Progenitor cell of endocrine pancreas (in vitro differentiated cells): ENCODE measurements at places on chromosomes 5 and 9.

DNA sequence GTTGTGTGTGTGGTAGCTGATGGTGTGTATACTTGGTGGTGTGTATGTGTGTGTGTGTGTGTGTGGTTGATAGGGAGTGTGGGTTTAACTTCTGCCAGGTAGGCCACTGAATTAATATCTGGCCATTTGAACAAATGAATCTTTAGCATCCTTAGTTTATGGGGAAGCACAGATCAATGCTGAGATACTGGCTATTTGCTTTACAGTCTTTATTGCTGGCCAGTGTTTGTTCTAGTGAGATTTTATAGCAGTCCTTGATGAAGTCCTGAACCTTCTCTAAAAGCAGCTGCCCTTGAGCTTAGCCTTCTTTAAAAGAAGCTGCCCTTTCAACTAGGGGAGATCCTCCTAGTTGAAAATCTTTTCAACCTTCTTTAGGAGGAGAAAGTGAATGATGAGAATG lies 69.3 kb downstream of the MACIR start:
- DNase-seq: no peak

DNA sequence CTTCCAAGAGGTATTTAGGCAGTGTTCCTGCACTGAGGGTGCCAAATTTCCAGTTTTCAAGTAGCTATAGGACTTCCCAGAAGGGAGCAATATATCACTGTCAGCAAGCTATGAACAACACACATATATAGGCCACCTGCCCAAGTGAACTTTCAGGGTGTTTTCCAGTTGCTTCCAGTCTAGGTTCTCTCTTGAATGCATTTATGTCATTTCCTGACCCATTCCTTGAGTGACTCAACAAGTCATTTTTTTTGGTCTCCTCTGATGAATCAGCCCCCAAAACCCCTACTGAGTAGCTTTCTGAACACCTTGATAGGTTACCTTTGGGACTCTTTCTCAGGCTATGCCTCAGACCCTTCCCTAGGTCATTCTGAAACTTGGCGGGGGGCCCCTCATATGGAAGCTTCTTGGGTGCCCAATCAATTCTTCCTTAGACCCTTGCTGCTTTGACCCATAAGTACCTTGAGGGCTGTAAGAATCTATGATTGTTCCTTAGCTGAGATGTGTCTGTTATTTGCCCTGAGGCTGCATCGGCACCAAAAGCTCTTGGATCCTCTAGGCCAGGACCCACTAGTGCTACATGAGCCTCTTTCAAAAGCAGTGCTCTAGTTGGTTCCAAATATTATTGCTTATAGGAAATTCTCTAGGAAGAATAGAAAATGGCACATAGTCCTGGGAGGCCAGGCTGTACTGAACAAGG lies 12.4 kb downstream of the DNAJB5 start:
- no peak for DNase-seq

DNA sequence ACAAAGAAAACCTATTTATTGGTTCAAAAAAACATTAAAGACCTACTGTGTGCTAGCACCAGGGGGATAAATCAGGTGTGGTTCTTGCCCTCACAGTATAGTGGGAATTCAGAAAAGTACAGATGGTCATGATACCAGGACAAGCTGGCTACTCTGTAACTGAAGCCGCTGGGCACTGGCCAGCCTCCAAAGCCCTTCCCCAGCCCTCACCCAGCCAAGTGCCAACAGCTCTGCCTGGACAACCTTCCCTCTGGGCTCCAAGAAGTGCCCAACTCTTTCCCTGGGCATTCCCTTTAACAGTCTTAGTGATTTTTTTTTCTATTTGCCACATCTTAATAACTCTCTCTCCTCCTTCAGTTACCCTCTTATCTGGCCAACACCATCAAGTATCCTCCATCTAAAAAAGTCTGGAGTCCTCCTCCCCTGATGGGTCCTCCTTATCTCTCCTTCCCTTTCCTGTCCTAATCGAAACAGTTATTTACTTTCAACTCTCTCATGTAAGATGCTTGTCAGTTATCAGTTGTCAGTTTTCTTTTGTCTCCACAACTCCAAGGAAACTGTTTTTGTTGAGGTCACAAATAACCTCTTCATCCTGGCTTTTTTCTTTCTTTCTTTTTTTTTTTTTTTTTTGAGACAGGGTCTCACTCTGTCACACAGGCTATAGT lies 13.3 kb upstream of the SEPTIN8 start:
- no peak for DNase-seq

DNA sequence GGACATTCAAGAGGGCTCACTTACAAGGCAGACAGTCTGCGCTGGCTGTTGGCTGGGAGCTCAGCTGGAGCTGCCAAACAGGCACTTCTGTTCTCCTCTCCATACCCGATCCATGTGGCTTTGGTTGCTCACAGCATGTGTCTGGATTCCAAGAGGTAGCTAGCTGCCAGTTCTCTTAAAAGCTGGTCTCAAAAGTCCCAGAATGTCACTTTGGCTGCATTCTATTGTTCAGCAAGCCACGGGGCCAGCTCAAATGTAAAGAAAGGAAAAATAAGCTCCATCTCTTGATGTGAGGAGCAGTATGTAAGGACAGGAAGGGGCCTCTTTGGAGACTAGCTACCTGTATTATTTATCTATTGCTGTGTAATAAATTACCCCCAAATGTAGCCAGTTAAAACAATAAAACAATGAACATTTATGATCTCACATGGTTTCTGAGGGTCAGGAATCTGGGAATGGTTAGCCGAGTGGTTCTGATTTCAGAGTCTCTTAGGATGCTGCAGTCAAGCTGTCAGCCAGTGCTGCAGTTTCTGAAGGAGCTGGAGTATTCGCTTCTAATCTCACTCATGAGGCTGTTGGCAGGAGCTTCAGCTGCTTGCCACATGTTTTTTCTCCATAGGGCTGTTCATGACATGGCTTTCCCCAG lies 112.7 kb upstream of the CLINT1 start:
- DNase-seq: no peak

GRCh38 chr9:121367306-121368137 lies 2.5 kb downstream of the STOM start:
- DNase-seq: no peak

DNA sequence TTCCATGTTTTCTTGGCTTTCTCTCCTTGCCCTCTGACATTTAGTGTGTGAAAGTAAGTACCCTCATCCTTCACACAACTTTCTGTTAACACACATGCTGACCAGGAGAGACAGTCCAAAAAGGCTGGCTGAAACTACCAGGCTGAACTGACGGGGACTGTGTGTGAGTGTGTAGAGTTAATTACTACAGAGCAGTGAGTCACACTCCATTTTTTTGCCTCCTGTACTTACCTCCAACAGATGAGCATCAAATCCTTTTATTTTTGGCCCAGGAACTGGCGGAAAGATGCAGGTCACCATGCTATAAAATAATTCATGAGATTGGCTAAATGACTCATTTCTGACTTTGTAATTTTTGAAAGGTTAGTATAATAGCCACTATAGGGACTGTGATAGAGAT lies 20.2 kb upstream of the AGXT2 start:
- no peak for DNase-seq
